ENCODE measurements at places on chromosomes 3 and 15.

GRCh38 chr3:59803268-59803667 lies 753.4 kb upstream of the CFAP20DC start:
- DNase-seq: no peak

DNA sequence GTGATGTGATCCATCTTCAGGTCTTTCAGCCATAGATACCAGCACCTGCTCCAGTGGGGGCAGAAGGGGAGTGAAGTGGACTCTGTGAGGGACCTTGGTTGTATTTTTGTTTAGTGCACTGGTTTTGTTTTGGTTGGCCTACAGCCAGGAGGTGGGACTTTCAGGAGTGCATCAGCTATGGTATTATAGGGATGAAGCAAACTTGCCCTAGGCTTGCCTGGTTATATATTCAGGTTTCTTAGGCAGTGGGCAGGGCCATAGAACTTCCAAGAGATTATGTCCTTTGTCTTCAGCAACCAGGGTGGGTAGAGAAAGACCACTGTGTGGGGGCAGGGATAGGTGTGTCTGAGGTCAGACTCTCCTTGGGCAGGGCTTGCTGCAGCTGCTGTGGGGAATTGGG lies 337.3 kb upstream of the SGO1 start:
- DNase-seq: no peak

GRCh38 chr3:37963016-37963415 lies 27.6 kb upstream of the VILL start:
- no peak for DNase-seq

DNA sequence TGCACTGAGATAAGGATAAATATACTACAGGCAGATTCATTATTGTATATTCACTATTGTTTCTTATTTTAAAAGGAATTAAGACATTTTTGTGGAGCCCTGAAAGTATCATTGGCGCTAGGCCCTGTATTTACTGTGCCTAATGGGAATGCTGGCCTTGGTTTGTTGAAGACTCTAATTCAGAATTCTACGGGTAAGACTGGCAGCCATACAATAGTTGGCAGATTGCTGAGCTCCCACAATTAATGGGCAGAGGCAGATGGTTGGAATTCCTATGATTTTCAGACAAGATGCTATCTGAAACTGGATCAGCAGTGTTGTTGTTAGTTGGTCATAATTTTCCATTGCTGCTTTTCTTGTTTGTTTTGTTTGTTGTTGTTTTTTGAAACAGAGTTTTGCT lies 14.7 kb downstream of the PGBD4 start:
- DNase-seq: no peak

- no peak for DNase-seq
Measured at GRCh38 chr3:87227835-87228144, 681 bp downstream of the CHMP2B start.

GRCh38 chr3:59542276-59542675 lies 492.5 kb upstream of the CFAP20DC start:
- DNase-seq: no peak

GRCh38 chr3:73697020-73697419 lies 72.3 kb upstream of the PDZRN3 start:
- no peak for DNase-seq

- DNase-seq: no peak
Measured at GRCh38 chr3:167656821-167657220, 3.1 kb upstream of the WDR49 start.

DNA sequence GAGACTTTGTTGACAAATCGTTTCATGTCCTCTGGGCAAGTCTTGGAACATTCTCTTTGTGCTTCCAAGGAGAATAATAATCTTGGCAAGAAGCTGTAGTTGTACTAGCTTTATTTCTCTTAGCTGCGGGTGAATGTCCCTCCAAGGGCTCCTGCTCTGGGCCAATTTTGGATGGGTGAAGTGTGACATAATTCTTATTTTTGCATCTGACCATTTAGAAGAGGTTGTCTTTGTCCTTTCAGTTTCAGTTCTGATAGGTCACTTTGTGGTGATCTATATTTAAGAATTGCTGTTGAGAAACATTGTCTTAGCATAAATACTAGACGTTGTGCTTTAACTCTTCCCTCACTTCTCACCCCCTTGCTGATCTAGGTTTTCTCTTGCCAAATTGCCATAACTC lies 164.8 kb upstream of the RORA start:
- DNase-seq: no peak

- DNase-seq: no peak
Measured at GRCh38 chr3:181976526-181976925, 264.8 kb downstream of the SOX2 start.

Measured in activated T-helper 2 cell treated with anti-CD3 and anti-CD28 coated beads, Interferon-gamma antibody, Interleukin-2, Interleukin-4, amounts not matched to agents 10 μg/mL and 5 μg/mL and 100 μg/mL, durations not matched to agents 14 hours and 24 hours and 36 hours (primary cell).